ENCODE measurements at places on chromosomes 5 and 9. TPM values are rescaled to one million over a fixed set of nuclear protein-coding genes. Genes with fewer than 3 reads are reported as not detected.

DNA sequence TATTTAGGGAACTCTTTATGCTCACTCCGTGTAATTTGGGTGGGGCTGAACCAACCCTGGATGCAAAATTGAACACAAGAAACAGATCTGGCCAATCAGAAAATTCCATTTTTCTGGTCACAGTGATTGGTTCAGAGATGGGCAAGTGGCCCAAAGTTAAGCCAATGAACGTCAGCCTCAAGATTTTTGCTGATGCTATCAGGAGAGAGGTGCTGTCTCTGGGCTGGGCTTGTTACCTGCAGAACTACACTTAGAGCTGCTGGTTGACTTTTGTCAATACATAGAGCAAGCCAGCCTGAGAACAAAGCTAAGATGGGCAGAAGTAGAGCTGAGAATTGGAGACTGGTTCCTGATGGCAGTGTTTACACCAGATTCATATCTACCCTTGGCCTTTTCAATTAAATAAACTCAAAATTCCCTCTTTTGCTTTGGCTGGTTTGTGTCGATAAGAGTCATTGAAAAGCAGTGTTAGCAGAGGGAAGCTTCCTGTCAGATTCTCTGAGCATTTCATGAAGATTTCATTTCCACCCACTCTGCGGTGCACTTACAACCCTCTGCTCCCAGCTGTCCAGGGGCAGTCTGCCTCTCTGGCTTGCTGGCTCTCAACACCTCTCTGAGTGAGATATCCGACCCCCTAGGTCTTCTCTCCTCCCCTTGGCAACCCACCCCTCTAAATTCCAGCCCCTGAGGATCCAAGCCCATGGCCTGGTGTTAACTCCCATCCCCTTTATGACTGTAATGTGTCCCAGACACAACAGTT is 64.5 kb upstream of the PPARGC1B start:
- no peak for DNase-seq

- no peak for DNase-seq
Measured at GRCh38 chr5:37034955-37035354, 158.4 kb downstream of the NIPBL start.

SHISAL2B gene
- total RNA-seq, result 0.98 TPM

DNA sequence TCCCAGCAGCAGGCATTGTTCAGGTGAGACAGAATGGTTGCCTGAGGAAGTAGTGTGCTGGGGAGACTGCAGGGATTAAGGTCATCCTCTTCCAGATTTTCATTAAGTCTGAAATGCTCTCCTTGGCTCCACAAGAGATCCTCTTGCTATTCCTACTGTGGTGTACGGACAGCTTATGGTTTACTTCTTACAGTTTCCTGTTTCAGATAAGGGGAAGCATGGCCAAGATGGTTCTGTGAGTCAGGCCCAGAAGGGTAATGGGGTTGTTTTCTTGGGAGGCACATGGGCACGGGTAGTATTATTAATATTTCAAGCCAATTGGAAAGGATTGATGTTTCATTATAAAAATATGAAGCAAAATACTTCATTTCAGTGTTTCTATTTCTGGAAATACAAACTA is 42.9 kb downstream of the GLRX start:
- no peak for DNase-seq

DNA sequence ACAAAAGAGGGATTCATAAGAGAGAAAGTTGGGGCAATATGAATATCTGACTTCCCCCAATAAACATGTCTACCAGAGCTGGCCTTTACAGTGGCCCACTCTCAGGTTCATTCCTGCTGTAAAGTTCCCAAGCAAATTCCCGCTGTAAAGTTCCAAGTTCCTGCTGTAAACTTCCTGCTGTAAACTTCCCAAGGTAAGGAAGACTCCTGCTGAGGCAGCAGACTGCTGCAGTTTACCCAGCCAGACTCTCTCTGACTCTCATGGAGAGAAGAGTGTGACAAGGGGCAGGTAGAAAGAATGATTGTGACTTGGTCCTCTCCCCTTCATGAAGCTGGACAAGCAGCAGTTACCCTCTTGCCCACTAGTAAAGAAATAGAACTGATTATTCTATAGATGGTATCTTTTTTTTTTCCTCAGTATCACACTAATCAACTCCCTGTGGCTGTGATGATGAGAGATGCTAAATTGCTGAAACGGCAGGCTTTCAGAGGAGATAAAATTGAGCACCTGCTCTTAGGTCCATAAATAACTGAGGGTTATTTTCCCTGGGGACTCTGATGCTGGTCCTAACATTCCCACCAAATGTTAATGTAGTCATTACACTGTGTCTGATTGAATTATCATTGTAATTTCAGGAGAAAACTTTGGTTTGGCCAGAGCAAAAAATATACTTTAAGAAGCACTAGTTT is 220.4 kb downstream of the PARP8 start:
- DNase-seq, result no peak
